Sciatic nerve (tissue), 2 donors: ENCODE measurements at places on chromosomes 5 and 9.

DNA sequence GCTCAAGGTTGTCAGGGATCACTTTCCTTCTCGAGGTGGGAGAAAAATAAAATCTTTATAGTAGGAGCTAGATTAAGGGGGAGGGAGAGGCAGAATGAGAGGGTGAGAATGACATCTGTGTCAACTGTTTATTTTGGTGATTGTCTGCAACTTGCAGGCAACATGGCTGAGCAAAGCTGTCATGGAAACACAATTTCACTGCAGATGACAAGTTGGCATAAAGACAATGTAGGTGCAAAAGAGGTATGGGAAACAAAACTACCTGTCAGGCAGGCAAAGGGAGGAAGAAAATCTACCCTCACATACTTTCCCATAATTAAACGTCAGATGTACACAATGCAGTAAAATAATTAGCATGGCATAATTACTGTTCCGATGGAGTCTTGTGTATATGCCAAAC is 167.4 kb downstream of the SLIT3 start:
- DNase-seq = no peak

- no peak for DNase-seq
These were observed 241.5 kb downstream of the PAPPA start for GRCh38 chr9:116394894-116395698.

- no peak for DNase-seq
These were observed 12.1 kb downstream of the CCL28 start for GRCh38 chr5:43400082-43400481.

- DNase-seq = no peak
These were observed 5.9 kb upstream of the STC2 start for GRCh38 chr5:173333925-173334661.

DNA sequence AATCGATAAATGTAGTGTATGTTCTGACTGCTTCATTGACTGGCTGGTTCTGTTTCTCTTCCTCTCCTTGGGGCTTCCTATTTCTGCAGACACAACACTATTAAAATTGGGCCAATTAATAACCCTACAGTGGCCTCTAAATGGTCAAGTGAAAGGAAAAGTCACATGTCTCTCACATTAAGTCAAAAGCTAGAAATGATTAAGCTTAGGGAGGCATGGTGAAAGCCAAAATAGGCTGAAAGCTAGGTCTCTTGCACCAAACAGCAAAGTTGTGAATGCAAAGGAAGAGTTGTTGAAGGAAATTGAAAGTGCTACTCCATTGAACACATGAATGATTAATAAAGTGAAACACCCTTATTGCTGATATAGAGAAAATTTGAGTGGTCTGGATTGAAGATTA is 58.2 kb downstream of the CCNH start:
- no peak for DNase-seq

DNA sequence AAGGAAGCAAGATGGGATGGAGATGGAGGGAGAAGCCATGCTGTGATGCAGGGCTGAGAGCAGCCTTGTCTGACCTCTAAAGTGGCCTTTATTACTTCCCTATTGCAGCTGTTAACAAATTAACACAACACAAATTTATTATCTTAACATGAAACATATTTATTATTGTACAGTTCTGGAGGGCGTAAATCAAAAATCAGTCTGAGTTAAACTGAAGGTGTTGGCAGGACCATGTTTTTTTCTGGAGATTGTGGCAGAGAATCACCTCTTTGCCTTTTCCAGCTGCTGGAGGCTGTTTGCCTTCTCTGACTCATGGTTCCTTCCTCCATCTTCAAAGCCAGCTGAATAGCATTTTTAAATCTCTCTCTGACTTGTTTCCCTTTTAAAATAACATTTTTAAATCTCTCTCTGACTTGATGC is 7.2 kb upstream of the MCC start:
- no peak for DNase-seq

DNA sequence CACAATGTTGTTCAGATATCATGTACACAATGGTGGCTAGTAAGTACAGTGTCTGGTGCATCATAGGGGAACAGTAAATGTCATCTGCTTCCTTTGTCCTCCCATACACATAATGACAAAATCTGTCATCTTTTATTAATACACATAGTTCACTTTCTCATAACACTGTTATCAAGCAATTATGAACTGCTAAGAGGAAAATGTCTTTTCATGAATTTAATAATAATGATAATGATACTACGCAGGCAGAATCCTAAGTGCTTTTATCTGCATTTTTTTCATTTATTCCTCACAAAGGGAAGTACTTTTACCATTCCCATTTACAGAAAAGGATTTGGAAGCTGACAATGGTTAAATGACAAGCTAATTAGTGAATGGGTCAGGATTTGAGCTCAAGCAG is 35.7 kb downstream of the DPYSL3 start:
- DNase-seq = no peak

DNA sequence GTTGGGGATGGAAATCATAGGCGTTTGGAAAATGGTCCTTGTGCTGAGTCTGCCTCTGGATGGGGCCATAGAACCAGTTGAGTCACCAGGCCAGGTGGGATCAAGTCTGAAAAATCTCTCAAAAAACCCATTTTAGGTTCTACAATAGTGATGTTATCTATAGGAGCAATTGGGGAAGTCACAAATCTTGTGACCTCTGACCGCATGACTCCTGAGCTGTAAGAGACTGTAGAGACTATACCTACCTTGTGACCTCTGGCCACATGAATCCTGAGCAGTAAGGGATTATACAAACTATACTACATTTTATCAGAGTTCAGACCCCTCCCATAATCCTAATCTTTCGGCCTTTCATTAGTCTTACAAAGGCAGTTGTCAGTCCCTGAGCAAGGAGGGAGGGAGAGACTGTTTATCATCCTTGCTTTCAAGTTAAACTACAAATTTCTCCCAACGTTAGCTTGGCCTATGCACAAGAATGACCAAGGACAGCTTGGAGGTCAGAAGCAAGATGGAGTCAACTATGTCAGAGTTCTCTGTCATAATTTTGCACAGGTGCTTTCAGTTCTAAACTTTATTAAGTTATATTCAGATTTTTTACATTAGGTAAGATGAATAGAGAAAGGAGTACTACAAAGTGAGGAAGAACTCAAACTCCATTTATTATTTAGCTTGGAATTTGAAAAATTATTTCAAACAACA is 11.5 kb upstream of the JMY start:
- DNase-seq = no peak

DNA sequence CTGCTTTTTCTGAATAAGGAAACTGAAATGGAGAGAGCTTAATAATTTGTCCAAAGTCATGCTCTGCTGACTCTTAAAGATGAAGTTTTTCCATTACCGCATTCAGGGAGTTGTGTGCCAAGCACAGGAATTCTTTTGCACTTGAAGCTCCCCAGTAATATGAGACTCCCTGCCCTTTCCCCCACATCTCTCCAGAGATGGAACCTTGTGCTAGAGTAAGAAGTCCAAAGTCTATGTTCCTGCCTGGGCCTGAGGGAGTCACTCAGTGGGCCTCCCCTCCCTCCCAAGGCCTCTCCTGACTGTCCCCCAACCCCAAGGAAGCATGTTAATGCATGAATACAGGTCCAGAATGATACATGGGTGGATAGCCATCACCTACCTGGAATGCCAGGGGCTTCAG is 173.3 kb upstream of the SEMA6A start:
- DNase-seq = no peak

DNA sequence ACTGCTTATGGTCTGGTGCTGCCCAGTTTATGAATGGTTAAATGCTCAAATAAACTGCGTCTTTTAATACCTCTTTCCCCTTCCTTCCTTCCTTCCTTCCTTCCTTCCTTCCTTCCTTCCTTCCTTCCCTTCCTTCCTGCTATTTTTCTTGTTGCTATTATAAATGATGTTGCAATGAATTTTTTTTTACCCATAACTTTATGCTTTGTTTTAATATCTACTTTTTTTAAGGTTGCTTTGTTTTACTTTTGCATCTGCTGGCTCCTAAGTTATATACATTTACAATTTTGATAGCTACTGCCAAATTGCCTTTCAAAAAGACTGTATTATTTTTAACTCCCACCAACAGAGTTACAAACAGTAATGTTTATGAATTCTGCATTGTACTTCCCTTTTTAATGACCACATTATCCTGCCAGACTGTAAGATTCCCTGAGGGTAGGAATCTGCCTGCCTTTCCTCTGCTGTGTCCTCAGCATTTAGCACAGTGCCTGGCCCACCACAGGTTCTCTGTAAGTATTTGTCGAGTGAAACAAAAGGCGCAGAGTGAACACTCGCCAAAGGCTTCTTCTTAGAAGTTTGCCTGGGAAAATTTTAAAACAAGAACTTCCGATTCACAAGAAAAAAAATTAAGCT is 36.9 kb downstream of the KIF4B start:
- DNase-seq = no peak

GRCh38 chr9:70475211-70475610 is 60.8 kb upstream of the KLF9 start:
- no peak for DNase-seq

- DNase-seq = no peak
These were observed 102.0 kb downstream of the ARHGAP26 start for GRCh38 chr5:142872217-142872616.

DNA sequence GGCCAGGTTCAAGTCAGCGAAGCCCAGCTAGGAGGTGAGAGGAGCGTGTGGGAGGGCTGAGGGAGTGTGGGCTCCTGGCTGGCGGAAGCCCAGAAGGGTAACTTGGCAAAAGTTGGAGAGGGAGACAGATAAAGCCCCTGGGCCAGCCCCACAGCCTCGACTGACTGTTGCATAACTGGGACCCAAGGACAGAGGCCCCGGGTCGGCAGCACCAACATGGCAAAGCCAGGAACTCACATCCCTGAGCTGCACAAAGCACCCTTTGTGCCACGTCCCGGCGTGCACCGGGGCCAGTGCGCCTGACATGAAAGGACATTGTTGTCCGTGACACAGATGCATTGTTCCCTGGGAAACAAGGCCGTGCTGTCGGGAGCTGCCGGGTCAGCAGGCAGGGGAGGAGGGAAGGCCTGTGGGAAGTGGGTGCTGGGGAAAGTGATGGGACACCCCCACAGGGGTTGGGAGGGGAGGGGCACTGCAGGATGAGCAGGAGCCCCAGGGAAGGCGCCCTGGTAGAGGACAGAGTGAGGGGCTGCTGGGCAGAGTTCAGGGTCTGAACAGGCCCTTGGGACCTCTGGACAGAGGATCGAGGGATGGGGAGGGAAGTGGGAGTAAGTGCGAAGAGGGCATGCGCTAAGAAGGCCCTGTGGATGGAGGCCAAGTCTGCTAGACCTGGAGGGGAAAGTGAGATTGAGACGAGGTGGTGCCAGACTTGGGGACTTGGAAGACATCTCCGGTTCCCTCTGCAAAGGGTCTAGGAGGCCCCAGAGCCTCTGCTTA is 13.0 kb upstream of the DPM2 start:
- DNase-seq = peak; percentile 86

DNA sequence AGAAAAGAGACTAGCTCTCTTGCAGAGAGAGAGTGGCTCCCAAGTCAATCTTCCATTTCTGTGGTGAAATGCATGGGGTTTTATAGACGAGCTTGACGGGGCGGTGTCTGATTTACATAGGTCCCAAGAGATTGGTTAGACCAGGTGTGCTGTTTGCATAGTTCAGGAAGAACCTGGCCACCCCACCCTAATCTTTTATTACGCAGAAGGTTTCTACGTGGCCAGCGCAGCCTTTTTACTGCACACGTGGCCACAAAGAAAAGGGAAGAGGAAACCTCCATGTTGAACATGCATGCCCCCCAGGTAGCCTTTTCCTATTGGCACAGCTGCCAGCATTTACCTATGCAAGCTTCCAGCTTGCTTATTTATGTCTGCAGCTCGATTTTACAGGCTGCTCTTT is 92.1 kb downstream of the CAVIN4 start:
- no peak for DNase-seq

DNA sequence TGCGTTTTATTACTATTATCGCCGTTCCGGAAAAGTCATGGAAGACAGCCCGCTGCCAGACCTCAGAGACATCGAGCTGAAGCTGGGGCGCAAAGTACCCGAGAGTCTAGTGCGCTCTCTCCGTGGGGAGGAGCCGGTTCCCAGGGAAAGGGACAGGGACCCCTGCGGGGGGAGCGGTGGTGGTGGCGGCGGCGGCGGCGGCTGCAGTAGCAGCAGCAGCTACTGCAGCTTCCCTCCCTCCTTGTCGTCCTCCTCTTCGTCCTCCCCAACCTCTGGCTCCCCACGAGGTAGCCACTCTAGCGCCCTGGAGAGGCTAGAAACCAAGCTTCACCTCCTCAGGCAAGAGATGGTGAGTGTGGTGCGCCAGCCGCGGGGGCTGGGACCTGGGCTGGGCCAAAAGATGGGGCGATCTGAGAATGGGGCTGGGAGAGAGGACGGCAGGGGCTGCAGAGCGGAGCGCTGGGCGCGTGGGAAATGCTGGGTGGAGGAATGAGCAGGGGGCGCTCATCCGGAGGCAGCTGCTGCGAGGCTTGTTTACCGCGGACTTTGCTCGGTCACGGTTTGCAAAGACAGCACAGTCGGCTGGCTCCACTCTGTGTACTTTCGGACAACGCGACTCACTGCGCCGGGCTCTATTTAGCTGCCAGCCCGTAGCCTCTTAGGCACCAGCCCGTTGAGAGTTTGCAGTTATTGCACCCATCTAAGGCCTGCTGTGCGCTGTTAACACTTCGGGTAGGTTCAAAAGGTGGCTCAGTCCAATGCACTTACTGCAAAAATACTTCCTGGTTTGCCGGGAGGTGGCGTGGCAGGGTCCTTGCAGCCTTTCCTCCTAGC is 1.1 kb downstream of the LURAP1L start:
- DNase-seq = peak; percentile 70

- no peak for DNase-seq
These were observed 2.4 kb upstream of the SMC2 start for GRCh38 chr9:104091708-104092107.

GRCh38 chr9:78900500-78900899 is 603.6 kb downstream of the PSAT1 start:
- no peak for DNase-seq

DNA sequence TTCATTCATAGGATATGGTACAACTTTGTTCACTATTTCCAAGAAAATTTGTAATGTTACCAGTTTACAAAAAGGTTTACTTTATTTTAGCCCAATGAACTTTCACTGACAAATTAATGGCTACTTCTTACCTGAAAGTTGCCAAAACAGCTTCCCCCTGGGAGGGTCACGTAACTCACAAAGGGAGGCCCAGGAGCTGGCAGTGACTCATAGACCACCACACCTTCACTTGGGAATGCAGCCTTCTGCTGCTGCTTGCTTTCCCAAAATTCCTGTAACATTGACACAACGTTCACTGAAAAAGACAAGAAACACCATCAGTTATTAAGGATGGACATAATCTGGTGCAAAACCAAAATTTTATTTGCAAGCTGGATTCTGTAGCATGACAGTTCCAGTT is 18.1 kb downstream of the LIX1 start:
- DNase-seq = no peak

GRCh38 chr9:79765466-79765865 is 193.7 kb downstream of the TLE4 start:
- DNase-seq = no peak

DNA sequence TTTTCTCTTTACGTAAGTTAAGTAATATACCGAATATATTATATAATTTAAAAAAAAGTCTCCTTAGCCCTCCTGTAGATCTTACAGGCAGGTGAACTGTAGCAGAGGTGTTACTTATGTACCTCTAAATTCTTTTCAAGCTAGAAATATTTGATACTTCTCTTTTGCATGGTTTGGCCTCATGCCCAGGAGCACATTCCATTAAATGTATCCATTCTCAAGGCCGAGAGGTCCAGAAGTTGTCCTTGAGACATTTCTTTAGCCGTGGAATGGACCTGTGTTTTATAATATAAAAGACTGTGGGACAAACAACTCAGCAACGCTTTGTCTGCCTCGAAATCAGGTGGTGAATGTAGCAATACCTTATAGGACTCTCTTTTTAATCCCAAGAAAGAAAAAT is 184.5 kb downstream of the TRIO start:
- DNase-seq = no peak
